Stimulated activated CD8-positive, alpha-beta memory T cell treated with anti-CD3 and anti-CD28 coated beads, Interleukin-4, amount 100 ng/mL, for 1 hour (primary cell): ENCODE measurements at places on chromosomes 12 and 14.

DNA sequence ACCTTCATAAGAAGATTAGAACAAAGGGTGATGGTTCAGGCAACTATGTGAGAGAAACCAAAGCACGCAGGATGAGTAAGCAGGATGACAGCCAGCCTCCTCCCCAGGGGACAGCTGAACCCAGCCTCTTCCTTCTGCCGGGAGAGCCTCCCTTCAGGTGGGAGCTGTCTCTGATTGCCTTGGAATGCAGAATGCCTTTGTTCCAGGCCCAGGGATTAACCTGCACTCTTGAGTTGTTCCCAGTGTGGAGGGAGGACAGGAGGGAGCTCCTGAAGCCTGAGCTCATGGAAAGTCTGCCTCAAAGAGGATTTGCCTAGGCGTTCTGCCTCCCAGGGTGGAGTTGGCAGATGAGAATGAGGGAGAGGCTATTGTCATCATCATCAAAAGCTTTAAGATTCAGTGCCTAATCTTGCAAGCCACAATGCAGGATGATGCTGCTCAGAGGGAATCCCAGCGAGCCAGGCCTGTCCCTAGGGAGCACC is 3.6 kb upstream of the KRT6A start:
- no peak for DNase-seq

- no peak for DNase-seq
Measured at GRCh38 chr14:35471803-35472202, 62.2 kb upstream of the INSM2 start.

DNA sequence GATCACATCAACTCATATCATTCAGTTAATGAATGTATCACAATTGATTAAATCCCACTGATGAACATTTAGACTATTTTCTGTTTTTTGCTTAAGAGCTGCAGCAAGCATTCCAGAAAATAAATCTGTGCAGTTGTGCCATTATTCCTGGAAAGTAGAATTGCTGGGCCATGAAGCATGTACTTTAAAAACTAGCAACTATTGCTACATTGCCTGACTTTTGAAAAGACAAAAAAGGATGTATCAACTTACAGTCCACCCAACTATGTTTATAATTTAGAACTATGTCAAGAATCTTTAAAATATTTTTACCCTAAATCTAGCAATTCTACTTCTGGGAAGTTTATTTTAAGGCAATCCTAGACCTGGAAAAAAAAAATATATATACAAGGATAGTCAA is 33.4 kb upstream of the ERGIC2 start:
- DNase-seq: no peak

- no peak for DNase-seq
Measured at GRCh38 chr12:99281277-99281676, 366.3 kb upstream of the GARIN6 start.

- DNase-seq: no peak
Measured at GRCh38 chr12:102652645-102653313, 172.4 kb upstream of the IGF1 start.

DNA sequence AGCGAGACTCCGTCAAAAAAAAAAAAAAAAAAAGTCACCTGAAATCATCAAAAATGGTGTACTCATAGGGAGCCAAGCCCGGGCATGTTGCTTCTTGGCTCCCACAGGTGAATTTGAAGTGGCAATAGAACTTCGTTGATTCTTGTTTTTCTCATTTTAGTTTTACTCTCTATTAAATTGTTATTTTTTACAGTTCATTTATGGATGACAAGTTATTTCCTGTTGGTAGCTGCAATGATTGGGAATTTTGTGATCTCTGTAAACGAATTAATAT is 1.3 kb downstream of the TM7SF3 start:
- no peak for DNase-seq

- DNase-seq: no peak
Measured at GRCh38 chr12:90909069-90909770, 45.8 kb downstream of the CCER1 start.

- DNase-seq: no peak
Measured at GRCh38 chr14:94573475-94574277, 7.5 kb upstream of the SERPINA5 start.

DNA sequence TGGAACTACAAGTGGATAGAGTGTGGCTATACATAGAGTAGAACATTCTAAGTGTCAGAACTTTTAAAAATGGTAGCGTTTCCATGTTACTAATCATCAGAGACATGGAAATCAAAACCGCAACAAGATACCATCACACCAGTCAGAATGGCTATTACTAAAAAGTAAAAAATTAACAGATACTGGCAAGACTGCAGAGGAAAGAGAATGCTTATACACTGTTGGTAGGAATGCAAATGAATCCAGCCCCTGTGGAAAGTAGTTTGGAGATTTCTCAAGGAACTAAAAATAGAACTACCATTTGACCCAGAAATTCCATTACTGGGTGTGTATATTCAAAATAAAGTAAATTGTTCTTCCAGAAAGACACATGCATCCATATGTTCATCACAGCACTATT is 518.6 kb downstream of the NELL2 start:
- DNase-seq: no peak

DNA sequence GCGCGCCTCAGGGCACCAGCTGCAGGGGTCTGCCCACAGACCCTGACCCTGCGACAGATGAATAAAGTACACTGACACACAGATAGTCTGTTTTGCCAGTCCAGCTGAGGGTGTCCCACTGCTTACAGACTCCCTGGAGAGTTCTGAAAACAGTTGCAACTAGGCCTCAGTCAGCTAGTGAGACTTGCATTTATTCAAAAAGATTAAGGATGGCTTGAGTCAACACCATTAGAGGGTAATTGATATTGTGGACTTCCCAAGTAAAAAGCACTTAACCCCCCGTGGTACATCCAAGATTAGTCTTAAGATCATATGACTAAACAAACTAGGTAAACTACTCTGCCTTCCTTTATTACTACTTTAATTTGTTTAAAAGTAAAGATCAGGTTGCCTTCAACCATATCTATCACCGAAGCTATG is 11.1 kb upstream of the PSEN1 start:
- DNase-seq: no peak

DNA sequence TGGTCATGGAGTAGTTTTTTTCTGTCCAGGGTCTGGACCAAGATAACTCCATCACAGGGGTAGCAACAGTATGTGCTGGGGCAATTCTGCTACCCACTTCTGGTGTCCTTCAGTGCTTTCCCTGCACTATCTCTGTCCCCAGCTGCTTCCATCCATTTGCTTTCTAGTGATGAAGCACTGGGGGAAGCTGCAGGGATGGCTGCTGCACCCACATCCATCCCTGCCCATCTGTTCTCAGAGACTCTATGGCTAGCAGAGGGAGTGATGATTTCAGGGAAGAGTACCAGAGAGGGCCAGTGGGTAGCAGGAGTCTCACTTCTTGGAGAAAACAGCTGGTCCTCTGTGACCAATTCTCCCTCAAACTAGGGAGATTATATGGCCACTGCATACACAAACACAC is 44.1 kb downstream of the ETV6 start:
- no peak for DNase-seq

DNA sequence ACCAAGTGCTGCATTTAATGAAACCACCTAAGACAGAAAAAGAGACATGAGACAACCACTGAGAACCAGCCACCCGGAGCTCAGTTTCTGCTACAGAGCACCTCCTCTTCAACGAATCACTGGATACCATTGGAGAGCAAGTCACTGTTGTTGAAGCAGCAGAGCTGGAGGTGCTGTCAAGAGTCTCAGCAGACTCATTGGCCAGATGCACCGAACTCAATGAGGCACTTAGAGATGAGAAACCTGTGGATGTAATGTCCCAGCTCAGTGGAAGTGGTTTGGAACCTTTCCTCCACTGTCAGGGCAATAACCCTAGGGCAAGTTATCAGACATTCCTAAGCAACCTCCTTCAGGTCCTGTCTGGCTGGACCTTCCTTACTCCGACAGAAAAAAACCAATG is 13.1 kb downstream of the NPC2 start:
- no peak for DNase-seq

GRCh38 chr12:92977326-92977725 is 48.2 kb upstream of the EEA1 start:
- no peak for DNase-seq

DNA sequence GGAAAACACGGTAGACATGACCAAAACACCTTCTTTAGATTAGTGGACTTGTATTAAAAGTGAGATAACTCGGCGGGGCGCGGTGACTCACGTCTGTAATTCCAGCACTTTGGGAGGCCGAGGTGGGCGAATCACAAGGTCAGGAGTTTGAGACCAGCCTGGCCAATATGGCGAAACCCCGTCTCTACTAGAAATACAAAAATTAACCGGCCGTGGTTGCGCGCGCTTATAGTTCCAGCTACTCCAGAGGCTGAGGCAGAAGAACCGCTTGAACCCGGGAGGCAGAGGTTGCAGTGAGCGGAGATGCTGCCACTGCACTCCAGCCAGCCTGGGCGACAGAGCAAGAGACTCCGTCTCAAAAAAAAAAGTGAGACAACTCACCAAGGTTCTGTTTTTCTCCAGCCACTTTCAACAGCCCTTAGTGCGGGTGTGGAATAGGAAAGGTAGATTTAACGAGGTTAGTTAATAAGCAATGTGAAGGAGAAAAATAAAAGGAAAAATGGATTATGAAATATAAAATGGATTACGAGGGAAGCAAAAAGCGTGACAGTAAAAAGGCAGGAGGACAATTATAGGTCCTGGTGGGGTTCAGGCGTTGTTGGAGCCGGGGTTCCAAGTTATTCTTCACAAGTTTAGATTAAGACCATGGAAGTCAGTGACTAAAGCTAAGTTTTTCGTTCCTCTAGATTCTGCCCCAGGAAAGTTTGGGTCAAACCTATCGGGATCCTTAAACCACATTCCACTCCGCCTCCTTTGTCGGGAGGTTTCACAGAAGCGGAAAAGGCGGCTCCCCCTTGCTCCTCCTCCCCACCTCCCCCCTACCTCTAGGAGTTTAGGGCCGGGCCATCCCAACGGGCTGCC is 534 bp downstream of the PPP2R3C start:
- no peak for DNase-seq

GRCh38 chr14:70934084-70934483 is 26.8 kb downstream of the PCNX1 start:
- no peak for DNase-seq
